ENCODE measurements at places on chromosomes 3 and 15. TPM values are rescaled to one million over a fixed set of nuclear protein-coding genes. Genes with fewer than 3 reads are reported as not detected.

NOX5 gene
- not detected for total RNA-seq

DNA sequence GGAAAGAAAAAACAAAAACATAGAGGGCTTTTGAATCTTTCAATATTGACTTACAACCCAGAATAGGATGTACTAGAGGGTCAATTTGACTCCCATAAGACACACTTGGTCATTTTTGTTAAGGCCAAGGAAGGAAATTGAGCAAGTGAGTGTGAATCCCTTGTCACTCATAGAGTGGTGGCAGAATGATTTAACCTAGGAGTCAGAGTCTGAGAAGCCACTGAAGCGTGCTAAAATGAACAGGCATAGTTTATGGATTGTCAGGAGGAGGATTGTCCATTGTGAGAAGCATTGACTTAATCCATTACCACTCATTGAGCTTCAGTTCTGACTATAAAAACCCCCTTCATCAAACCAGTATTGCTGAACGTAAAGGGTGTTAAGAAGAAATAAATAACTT is 8.2 kb upstream of the GCSAM start:
- no peak overlapping the region for H3K27ac ChIP-seq
- H3K4me3 ChIP-seq, result no peak overlapping the region
- DNase-seq, result no peak

DNA sequence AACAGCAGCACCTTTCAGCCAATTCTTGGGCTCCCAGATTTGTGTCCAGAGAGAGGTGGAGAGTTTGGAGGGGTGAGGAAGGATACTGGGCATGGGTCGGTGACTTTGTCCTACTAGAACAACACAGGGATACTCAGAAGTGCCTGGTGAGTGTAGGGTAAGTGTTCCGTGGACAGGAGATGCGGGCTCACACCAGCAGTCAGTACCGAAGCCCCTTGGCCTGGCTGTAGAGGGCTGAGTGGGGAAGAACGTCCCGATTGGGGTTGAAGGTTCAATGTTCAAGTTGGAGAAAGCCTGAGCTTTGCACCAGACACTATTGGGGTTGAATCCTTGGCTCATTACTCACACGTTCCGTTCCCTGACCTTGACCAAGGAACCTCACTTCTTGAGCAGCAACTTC is 40.8 kb upstream of the SLC6A11 start:
- H3K36me3 ChIP-seq, result no peaks in the 10 kb centered on the region
- no peak overlapping the region for H3K27ac ChIP-seq
- DNase-seq, result no peak
- H3K4me3 ChIP-seq, result no peak overlapping the region
- no peaks in the 10 kb centered on the region for H3K4me1 ChIP-seq

- no peak overlapping the region for H3K27ac ChIP-seq
- H3K27me3 ChIP-seq, result peaks cover 21% of the 10 kb centered on the region
- H3K36me3 ChIP-seq, result no peaks in the 10 kb centered on the region
- DNase-seq, result no peak
Measured at GRCh38 chr3:38739396-38739689, 76.7 kb downstream of the SCN10A start.

USP50 gene
- not detected for total RNA-seq
